Frontal cortex (tissue), 4 donors: ENCODE measurements at places on chromosomes 1 and 21. TPM values are rescaled to one million over a fixed set of nuclear protein-coding genes. Genes with fewer than 3 reads are reported as not detected.

DNA sequence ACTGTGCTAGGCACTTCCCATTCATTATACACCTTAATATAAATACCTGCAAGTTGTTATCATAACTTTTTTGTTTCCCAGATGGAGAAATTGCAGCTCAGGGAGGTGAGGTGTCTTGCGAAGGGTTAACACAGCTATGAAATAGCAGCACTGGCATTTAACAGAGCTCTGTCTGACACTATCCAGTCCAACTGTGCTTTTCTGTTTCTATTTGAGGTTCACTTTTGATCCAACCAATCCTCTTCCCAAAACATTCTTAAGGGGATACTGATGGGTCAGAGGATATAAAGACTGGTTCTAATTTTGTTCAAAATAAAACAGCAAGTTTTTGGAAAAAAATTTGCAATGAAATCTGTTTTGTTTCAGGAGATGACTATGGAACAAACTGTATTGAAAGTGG is 46.5 kb upstream of the C8B start:
- DNase-seq = no peak

DNA sequence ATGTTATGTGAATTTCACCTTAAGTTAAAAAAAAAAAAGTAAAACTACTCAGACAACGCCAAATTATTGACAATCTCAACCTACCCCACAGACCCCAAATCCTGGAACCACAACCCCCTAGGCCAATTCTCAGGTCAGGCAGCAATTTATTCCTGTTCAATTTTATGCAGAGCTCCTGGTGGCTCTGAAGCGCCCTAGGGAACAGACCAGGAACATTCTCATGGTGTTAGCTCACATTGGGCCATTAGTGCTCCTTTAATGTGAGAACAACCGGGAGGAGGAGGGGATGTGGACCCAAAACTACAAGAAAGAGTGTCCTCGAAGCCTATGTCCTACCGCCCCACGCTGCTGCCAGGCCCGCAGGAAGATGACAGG is 403 bp upstream of the PSEN2 start:
- DNase-seq = no peak

- no peak for DNase-seq
These were observed 102.2 kb downstream of the PHTF1 start for GRCh38 chr1:113657126-113657525.

- no peak for DNase-seq
These were observed 6.1 kb downstream of the TSACC start for GRCh38 chr1:156344409-156344808.

- no peak for DNase-seq
These were observed 150.8 kb upstream of the PTGFR start for GRCh38 chr1:78340006-78340405.

GRCh38 chr1:1330366-1331067 is 563 bp upstream of the TAS1R3 start:
- no peak for DNase-seq

Gene SPRR3
- not detected for total RNA-seq
